ENCODE measurements at places on chromosomes 1 and 21.

DNA sequence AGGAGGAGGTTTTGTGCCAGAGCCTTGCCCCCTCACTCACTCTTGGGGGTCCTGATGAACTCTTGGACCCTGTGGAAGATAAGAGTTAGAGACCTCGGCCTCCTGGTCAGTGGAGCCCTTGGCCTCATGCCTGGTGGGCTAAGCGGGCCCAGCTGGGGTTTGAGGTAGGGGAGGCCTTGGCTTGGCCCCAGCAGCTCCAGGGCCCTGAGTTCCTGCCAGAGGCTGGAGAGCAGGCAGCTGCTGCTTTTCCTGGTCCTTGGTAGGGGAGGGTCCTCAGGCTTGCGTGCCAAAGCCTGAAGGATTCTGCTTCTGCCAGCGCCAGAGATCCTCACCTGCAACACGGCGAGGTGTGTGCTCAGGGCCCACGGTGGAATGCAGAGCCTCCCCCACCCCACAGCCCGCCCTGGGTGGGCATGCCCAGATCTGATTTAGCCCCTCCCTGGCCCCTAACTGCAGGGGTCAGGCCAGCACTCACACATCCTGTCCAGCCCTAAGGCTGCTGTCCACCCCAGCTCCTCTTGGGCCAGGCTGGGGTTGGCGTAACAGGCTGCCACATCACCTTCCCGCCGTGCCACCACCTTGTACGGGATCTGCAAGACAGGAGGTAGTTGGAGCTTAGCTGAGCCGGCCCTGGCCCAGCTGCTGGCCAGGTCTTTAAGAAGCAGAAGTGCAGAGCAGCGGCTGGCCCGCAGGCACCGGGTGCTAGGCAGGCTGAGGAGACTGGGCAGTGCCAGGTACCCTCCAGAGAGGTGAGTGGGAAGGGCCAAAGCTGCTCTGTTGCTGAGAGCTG, 4.7 kb downstream of the GALE start:
- DNase-seq: no peak

- DNase-seq: no peak
These were observed 249.3 kb downstream of the ZNF648 start for GRCh38 chr1:181812208-181812607.

- DNase-seq: no peak
These were observed 588.0 kb upstream of the BEND5 start for GRCh38 chr1:49364676-49365075.

- no peak for DNase-seq
These were observed 83.4 kb downstream of the DMRTB1 start for GRCh38 chr1:53542551-53542950.

DNA sequence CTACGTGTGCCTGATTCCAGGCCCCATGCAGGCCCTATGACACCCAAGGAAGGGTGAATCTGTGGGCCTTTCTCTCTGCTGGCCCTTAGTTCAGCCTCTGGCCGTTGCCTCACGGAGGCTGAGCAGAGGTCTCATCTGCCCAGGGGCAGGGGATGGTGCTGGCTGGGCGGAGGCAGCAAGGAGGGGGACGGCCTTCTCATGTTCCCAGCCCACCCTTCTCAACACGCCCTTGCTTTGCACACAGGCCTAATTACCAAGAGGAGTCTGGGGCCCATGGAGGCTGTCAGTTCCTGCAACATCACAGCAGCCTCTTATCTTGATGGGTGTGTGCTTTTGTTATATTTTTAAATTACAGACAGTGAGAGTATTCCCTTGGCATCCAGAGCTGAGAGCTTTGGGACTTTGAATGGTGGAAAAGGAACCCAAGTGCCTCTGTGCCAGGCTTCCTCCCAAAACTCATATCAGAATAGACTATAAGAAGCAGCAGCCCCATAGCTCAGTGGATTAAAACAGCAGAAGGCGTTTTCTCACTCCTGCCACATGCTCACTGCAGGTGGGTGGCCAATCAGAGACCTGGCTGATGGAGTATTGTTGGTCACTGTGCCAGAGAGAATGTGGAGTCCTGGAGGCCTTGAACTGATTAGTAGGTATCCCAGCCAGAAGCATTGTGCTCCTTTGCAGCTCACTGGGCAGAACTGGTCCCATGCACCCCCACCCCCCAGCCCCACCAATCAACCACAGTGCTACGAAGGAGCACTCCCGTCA, 164.9 kb downstream of the CAMTA1 start:
- no peak for DNase-seq

DNA sequence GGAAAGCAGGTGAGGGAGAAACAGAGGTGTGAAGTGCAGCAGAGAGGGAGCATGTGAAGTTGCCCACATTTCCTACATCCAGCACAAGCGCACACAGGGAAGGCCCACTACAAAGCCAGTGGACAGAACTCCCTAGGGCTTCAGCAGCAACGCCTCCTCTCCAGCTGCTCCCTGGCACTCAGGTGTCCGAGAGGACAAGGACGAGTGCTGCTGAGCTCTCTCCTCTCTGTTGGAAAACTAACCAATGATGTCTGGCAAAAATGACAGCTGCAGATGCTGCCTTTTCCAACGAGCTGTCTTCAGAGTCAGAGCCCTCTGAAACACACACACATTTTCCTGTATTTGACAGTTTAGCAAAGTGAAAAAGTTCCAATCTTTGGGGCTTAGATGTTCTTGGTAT, 86.8 kb downstream of the HSF2BP start:
- no peak for DNase-seq

- DNase-seq: no peak
These were observed 16.2 kb downstream of the LRRC42 start for GRCh38 chr1:53962395-53962794.

DNA sequence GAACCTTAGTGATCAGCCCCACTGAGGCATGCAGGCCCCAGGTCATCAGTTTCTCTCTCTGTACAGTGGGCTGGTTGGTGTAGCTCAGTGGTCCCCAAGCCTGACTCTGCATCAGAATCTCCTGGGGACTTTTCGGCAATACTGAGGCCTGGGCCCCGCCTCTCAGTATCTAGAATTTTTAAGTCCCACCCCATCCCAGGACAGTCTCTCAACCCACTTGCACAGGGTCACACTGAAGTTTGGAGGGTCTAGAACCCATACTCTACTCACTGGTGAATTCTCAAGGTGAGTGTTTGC, 216.4 kb downstream of the MATN1 start:
- DNase-seq: no peak

DNA sequence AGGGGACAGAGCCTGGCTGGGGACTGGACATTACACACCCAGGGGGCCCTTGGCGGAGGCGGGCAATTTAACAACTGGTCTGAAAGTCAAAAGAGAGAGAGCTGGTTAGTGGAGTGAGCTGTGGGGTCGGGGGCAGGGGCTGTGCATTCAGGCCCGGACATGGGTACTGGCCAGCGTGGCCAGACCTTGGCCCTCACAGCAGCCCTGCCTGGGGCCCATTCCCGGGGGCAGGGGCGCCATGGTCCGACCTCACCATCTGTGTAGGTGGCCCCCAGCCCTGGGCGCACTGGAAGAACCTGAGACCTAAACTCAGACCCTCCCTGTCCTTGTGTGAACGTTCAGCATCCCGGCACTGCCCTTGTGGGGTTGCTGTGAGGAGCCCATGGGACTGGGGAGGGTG, 5.0 kb downstream of the CLDN19 start:
- no peak for DNase-seq

GRCh38 chr1:6935361-6935883, 150.2 kb downstream of the CAMTA1 start:
- no peak for DNase-seq

DNA sequence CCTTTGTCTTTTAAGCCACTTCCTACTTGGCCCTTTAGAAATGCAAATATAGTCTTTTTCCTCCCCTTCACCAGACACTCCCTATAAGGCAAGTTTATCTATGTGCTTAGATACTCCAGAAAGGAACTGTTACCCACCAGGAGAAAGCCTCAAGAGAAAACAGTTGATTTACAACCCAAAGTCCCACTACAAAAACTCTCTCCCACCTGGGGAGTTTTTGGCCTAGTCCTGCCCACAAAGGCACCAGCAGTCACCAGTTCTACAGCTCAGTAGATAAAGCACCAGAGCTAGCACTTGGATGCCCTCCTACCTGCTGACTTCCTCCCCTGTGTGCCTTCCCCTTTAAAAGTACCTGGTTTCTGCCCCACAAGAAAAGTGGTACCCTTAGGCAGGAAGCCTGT, 27.7 kb upstream of the HAO2 start:
- no peak for DNase-seq

DNA sequence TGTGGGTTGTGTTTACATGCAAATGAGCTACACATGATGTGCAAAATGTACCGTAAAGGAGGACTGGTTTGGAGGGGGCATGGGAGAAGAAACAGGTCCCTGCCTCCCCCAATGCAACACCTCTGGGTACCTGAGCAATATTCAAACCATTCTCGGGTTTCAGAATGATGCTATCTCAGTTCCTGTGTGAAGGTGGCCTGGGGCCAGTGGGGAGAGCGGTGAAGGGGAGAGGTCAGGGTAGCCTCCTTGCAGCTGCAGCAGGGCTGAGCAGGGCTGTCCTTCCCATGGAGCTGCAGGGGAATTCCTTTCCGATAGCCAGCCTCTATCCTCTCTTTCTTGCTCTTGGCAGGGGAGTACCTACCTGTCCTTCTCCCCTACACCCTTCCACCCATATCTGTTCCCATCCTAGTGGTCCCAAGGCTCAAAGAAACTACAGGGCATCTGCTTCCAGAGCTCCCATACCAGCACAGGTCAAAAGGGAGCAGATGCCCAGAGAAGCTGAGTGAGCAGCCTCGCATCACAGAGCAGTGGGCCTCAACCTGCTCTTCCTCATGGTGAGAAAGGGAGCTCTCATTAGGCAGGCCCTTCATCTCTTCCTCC, 11.9 kb downstream of the MEF2D start:
- no peak for DNase-seq

GRCh38 chr1:185244015-185244747, 72.9 kb downstream of the IVNS1ABP start:
- no peak for DNase-seq

DNA sequence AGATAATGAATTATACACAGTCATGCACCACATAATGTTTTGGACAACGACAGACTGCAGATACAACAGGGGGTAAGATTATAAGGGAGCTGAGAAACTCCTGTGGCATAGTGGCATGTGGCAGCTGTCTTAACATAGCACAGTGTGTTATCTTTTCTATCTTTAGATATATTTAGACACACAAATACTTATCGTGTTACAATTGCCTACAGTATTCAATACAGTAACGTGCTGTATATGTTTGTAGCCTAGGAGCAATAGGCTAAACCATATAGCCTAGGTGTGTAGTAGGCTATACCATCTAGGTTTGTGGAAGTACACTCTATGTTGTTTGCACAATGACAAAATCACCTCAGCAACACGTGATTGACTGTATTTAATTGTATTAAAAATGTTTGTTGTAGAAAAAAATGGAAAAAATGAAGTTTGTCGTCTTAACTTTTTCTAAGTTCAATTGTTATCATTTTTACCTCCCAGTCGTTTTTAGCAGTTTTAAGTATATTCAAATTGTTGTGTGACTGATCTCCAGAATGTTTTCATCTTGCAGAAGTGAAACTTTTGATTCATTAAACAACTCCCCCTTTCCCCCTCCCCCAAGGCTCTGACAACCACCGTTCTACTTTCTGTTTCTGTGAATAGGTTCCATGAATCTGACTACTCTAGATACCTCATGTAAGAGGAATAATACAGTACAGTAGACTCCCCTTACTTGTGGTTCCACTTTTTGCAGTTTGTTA, 351.0 kb upstream of the B3GALT2 start:
- DNase-seq: peak; percentile 65

DNA sequence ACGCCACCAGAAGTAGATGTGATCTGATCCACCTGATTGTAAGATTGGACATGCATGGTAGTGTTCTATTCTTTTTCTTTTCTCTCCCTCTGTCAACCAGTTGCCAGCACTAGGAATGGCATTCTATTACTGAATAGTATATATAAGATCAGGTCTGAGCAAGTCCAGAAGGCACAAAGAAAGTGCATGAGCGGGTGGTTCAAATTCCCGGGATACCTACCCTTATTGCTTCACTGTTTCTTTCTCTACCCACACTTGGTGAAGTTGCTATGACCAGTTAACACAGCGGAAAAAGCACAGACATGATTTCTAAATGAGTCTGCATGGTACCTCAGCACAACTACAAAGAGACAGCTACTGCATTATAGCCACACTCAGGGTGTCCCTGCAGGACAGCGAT, 64.0 kb downstream of the SLC9A1 start:
- DNase-seq: no peak

GRCh38 chr1:119865627-119866026, 30.7 kb downstream of the ADAM30 start:
- DNase-seq: no peak

- DNase-seq: no peak
These were observed 52.8 kb downstream of the CAPN2 start for GRCh38 chr1:223765036-223765718.

GRCh38 chr1:74689621-74690363, 16.2 kb upstream of the ERICH3 start:
- no peak for DNase-seq

GRCh38 chr1:201094832-201095231, 17.4 kb downstream of the CACNA1S start:
- DNase-seq: no peak

DNA sequence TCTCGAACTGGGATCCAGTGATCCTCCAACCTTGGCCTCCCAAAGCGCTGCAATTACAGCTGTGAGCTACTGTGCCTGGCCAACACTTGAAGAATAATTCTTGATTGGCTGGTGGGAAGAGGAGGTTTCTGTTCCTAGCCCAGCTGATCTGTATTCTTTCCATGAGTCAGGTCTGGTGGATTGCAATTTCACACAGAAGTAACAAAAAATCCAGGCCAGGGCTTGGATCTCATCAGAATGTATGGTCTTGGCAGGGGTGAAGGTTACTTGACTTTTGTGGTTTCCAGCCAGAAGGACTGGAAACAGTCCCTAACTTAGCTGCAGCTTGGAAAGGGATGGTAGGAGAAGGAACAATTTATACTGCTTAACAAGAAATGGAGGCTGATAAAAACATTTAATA, 5.1 kb upstream of the HP1BP3 start:
- DNase-seq: no peak

- no peak for DNase-seq
These were observed 7.6 kb downstream of the OLIG2 start for GRCh38 chr21:33033094-33033951.

DNA sequence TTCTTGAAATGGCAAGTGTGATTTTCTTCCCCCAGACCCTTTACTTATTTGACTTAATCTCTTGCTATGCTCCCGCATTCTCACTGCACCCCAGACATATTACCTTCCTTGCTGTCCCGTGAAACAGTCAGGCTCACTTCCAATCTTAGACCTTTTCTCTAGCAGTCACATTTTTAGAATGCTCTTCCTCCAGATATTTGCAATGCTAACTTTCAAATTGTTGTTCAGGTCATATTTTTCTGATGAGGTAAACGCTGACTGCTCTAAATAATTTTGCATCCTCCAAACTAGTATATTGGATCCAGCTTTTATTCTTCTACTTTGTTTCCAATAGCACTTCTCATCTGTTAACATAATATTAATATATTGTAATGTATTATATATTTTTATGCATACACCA, 648.2 kb upstream of the NEGR1 start:
- no peak for DNase-seq
